ENCODE measurements at places on chromosomes 1 and 21. TPM values are rescaled to one million over a fixed set of nuclear protein-coding genes. Genes with fewer than 3 reads are reported as not detected.
A peak's percentile ranks its signal among the peaks of the same experiment; 100 is the strongest.

Gene S100A8
- total RNA-seq, result 291 TPM

Gene CD2
- total RNA-seq, result 171 TPM

DNA sequence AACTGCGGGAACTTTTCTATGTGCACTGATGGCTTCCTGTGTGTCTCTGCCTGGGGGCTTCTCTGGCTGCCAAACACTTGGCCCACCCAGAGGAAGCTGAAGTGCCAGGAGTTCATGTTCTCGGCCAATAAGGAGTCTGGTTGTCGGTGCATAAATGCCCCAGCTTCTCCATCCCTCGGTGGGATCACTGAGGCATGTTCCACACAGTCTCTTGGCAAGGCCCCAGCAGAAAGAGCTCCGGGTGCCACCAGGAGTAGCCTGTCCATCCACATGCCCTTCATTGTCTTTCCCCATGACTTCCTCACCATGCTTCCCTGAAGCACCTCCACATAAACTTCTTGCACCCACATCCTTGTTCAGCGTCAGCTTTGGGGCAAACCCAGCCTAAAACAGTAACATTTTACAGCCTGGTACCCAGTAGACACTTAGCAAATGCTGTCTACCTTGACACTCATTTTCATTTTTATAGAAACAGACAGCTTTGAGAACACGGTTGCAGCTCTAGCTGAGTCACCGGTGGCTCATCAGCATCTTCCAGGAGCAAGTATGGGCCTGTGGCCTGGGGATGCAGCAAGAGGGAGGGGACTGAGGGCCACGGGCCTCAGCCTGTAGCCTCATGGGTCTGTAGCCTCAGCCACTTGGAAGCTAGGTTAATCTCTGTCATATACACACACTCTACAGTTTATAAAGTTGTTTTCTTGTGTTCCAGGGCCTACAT, 14.8 kb upstream of the CDCP2 start:
- H3K4me1 ChIP-seq, result no peaks in the 10 kb centered on the region
- no peak overlapping the region for H3K27ac ChIP-seq
- H3K36me3 ChIP-seq, result no peaks in the 10 kb centered on the region
- no peak overlapping the region for H3K4me3 ChIP-seq

Gene COL18A1
- 18.9 TPM for total RNA-seq

Gene PDE9A
- 8.2 TPM for total RNA-seq

Gene KRTAP12-2
- total RNA-seq, result not detected

GRCh38 chr1:42730988-42731387, 9.0 kb downstream of the CLDN19 start:
- no peaks in the 10 kb centered on the region for H3K36me3 ChIP-seq
- no peak for DNase-seq
- H3K27ac ChIP-seq, result no peak overlapping the region
- H3K4me3 ChIP-seq, result no peak overlapping the region
- H3K27me3 ChIP-seq, result no peaks in the 10 kb centered on the region
- no peaks in the 10 kb centered on the region for H3K4me1 ChIP-seq

Gene LCE1C
- total RNA-seq, result 0.14 TPM

DNA sequence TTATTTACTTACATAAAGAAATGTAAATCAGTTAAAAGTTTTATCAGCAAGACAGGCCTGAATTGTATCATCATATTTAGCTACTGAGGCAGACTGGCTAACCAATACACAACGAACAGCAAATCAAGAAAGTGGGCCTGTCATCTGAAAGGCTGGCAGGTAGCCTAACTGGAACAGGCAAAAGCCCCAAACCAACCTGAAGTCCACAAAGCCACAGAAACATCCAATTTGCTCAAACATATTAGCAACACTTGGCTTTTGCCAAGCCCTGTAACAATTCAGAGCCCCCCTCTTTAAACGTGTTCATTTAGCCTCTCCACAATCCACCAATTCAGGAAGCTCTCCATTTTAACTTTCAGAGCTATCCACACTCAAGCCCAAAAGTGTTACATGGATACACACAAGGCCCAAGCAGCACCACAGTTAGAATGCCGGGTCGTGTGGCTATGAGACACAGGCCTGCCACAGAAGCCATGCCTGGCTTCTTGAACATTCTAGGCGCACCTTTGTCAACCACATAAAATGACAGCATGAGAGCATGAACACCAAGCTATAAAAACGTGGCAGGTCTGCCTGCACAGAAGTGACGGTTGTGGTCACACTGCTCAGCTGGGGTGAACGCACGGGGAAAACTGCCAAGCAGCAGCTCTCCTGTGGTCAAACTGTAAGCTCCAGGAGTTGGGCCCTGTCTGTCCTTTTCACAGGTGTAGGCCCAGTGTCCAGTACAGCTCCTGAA, 49.3 kb downstream of the CD34 start:
- H3K27me3 ChIP-seq, result no peaks in the 10 kb centered on the region
- DNase-seq, result peak; percentile 72
- peaks cover 70% of the 10 kb centered on the region for H3K4me1 ChIP-seq
- peaks cover 71% of the 10 kb centered on the region for H3K36me3 ChIP-seq
- H3K4me3 ChIP-seq, result peak overlapping the region; percentile 19

Gene COL16A1
- total RNA-seq, result 32.9 TPM

DNA sequence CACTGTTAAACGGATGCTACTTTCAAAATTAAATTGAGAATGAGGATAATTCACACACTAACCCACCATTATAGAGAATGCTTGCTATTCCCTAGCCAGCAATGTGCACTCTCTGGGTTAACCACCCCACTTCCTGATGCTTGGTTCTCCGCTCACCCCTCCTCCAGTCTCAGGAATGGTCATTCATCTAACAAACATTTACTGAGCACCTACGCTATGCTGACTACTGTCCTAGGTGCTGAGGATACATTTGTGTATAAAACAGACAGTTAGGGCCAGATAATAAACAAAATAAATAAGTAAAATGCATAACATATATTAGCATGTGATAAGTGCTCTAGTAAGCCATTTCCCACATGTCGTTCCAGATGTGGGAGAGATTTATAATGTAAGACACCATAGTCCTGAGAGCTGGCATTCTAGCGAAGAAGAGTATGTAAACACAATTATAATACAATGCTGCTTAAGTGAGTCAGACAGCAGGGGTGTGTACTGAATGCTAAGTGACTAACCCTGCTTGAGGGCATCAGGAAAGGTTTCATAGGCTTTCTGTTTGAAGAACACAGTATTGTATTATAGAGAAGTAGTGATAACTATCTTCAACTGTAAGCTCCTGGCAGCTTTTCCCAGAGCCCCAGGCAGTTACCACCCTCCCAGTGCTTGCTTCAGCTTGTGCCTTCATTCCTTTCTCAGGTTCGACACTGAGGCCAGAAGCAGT, 126.7 kb upstream of the CACHD1 start:
- DNase-seq, result no peak
- H3K36me3 ChIP-seq, result no peaks in the 10 kb centered on the region
- H3K4me3 ChIP-seq, result no peak overlapping the region
- no peaks in the 10 kb centered on the region for H3K4me1 ChIP-seq
- no peak overlapping the region for H3K27ac ChIP-seq

DNA sequence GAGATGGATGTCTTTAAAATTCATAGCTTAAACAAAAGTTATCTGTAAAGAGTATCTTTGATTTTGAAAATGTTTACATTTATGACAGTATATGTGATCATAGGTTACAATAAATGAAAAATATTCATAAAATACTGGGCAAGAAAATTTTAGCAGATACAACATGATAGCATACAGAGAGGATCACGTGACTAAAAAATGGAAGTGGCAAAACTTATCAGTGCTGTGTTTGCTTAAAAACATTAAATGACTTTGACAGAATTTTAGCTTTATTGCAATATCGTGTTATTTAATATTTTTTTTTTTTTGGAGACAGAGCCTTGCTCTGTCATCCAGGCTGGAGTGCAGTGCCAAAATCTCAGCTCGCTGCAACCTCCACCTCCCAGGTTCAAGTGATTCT, 2294.1 kb downstream of the NCAM2 start:
- DNase-seq, result no peak
- no peak overlapping the region for H3K4me3 ChIP-seq
- no peaks in the 10 kb centered on the region for H3K36me3 ChIP-seq
- H3K27me3 ChIP-seq, result no peaks in the 10 kb centered on the region

Gene F5
- total RNA-seq, result 0.85 TPM

GRCh38 chr1:84991097-84991920, 5.6 kb downstream of the MCOLN2 start:
- H3K27ac ChIP-seq, result no peak overlapping the region
- no peaks in the 10 kb centered on the region for H3K4me1 ChIP-seq
- peaks cover 10% of the 10 kb centered on the region for H3K27me3 ChIP-seq
- H3K36me3 ChIP-seq, result no peaks in the 10 kb centered on the region
- DNase-seq, result no peak

DNA sequence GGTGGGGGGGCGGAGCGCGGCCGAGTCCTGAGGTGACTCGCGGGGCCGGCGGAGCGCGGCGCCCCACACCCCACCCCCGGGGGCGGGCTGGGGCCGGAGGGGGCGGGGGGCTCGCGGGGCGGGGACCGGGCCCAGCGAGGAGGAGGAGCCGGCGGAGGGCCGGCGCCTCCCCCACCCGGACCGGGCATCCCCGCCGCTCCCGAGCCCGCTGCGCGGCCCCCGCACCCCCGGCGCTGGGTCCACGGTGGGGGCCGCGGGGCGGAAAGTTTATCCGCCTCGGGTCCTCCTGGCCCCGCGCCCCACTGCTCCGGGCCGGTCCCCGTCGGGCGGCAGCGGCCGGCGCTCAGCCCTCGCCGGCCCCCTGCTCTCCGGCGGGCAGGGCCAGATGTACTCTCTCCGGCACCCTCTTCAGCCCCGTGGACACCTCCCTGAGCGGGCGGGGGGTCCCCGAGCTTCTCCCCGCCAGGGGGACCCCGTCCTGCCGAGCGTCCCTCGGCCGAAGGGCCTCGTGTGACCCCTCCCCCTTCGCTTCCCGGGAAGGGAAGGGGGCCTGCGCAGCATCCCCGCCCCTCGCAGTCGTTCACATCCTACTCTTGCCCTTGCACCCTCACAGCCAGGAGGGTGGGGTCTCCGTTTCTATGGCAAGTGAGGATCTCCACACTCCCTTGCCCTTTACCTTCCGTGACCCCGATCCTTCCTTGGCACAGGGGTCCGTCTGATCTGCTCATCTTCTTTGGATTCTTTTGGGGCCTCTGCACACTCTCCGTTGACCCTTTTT, 663 bp downstream of the CAMTA1 start:
- H3K27ac ChIP-seq, result peak overlapping the region; percentile 92
- no peaks in the 10 kb centered on the region for H3K27me3 ChIP-seq
- peaks cover 14% of the 10 kb centered on the region for H3K4me1 ChIP-seq
- H3K36me3 ChIP-seq, result no peaks in the 10 kb centered on the region
- H3K4me3 ChIP-seq, result peak overlapping the region; percentile 55
- DNase-seq, result no peak

DNA sequence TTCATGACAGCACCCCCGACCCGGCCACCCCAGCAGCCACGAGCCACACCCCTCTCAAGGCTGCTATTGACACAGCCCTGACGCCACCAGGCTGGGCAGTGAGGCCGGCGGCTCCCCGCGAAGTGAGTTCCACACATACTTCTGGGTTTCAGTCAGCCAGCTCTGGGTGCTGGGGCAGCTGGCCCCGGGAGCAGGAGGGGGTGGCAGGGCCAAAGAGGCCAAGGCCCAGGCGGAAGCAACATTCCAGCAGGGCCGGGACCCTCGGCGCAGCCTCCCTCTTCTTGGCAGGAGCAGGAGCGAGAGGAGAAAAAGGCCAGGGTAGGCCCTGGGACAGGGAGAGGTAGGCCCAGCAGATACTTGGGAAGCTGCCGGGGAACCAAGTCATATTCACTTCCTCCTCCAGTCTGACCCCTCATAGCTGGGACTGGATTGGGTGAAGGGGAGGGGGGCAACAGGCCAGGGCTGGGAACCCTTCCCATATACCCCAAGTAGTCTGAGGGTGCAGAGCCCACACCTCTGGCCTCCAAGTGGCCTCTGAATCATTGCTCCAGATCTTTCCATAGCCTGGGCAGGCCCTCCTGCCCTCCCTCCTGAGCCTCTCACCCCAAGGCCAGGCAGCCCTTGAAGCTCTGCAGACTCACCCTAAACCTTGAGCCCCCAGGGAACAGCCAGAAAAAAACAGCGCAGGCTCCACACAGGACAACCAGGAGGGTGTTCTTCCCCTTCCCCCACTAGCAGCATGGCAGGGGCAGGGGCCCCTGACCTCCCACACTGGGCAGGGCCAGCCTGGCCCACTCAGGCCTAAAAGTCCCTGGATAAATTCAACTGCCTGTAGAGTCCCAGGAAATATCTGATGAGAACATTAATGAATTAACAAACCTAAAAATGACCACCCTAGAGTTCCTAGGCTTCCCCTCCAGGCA, 5.7 kb downstream of the HSPG2 start:
- H3K27me3 ChIP-seq, result no peaks in the 10 kb centered on the region
- no peak overlapping the region for H3K27ac ChIP-seq
- no peak overlapping the region for H3K4me3 ChIP-seq
- H3K36me3 ChIP-seq, result no peaks in the 10 kb centered on the region

DNA sequence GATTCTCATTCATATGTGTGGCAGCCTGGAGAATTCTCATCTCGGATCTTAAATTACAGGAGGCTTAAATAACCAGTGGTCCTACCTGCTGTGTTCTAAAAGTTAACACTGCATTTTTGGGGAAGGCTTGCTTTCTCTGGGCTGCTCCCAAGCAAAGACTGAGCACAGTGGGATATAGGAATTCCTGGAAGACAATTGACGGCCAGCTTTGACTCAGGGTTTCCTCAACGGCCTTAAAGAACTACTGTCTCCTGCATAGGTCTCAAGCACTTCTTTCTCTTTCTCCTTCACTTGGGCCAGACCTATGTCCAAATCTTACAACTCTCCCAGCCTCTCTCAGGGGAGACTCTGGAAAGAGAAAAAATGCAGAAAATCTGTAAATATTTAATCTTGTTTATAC, 1.0 kb upstream of the KRTAP13-3 start:
- H3K4me1 ChIP-seq, result no peaks in the 10 kb centered on the region
- no peak overlapping the region for H3K4me3 ChIP-seq
- DNase-seq, result no peak
- H3K36me3 ChIP-seq, result no peaks in the 10 kb centered on the region

Gene LHX8
- 0.05 TPM for total RNA-seq

Gene HLX
- 2.4 TPM for total RNA-seq

GRCh38 chr1:19065526-19066247, 109.2 kb upstream of the IFFO2 start:
- H3K36me3 ChIP-seq, result no peaks in the 10 kb centered on the region
- H3K27me3 ChIP-seq, result peaks cover 13% of the 10 kb centered on the region
- H3K27ac ChIP-seq, result no peak overlapping the region
- no peak overlapping the region for H3K4me3 ChIP-seq
- no peak for DNase-seq
- H3K4me1 ChIP-seq, result no peaks in the 10 kb centered on the region

DNA sequence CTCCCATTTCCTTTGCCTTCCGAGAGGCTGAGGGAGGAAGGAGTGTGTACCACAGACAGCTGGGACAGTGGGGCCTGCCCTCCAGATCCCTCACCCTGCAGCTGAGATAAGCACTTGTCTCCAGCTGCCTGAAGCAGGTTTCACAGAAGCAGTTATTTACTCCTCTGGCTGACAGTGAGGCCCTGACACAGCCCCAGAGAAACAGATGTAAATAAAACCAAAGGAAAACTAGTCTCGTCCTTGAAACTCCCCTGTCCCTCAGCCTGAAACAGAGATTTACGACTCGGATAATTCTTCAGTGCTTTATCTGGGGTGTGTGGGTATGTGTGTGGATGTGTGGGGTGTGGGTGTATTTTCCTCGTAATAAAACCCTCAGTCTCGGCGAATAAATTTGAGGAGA, 181.1 kb downstream of the IGSF21 start:
- DNase-seq, result no peak
- H3K27ac ChIP-seq, result no peak overlapping the region
- no peaks in the 10 kb centered on the region for H3K27me3 ChIP-seq
- no peak overlapping the region for H3K4me3 ChIP-seq
- no peaks in the 10 kb centered on the region for H3K4me1 ChIP-seq
- no peaks in the 10 kb centered on the region for H3K36me3 ChIP-seq

- no peak overlapping the region for H3K27ac ChIP-seq
- DNase-seq, result no peak
- no peaks in the 10 kb centered on the region for H3K36me3 ChIP-seq
- H3K4me3 ChIP-seq, result no peak overlapping the region
- H3K4me1 ChIP-seq, result peaks cover 4% of the 10 kb centered on the region
Observed at GRCh38 chr1:90718411-90719329, 1.6 kb upstream of the BARHL2 start.

Gene SPATC1L
- 4.8 TPM for total RNA-seq
